ENCODE measurements at places on chromosomes 13 and 19.

GRCh38 chr19:35115177-35115951 is at the start of gene FXYD3:
TSS of gene FXYD3 (plus strand) at chr19:35115823. CDS start at chr19:35119377, 3,554 bp downstream.
- no peak for DNase-seq

GRCh38 chr13:45751885-45752284 is 49.8 kb downstream of the CBY2 start:
- no peak for DNase-seq

- no peak for DNase-seq
Measured at GRCh38 chr19:33233056-33233873, 7.6 kb upstream of the SLC7A10 start.

- no peak for DNase-seq
Measured at GRCh38 chr19:31671411-31672035, 322.3 kb upstream of the TSHZ3 start.

DNA sequence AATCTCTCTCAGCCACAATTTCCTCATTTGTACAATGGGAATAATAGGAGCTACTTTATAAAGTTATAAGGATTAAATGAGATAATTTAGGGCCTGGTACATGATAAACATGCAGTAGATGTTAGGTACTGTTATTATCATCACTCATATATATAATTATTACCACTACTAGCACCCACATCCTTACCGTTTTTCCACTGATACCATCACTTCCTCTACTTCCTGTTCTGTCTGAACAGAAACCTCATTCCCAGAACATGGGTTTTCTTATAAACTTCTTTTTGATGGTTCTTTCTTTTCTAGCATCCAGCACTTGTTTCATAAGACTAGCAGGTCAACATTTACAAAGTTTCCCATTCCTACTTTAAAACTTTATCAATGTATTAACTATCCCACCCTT is 6.3 kb downstream of the CDADC1 start:
- DNase-seq: no peak

DNA sequence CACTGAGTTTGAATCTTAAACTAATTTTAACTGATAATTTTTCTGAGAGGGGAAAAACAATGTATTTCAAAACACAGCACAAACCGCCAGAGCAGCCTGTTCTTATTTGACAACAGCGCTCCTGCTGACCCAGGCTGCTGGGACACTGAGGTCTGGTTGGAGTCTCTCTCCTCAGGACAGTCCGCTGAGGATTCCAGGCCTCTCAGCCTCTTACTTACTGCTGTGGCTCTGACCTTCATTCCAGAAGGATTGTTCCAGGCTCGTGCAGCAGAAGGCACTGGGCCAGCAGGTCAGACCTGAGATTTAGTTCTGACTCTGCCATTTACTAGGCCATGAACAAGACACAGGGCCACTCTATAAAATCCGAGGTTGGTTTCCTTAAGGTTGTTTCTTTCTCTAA is 393.6 kb downstream of the TDRD3 start:
- DNase-seq: no peak

DNA sequence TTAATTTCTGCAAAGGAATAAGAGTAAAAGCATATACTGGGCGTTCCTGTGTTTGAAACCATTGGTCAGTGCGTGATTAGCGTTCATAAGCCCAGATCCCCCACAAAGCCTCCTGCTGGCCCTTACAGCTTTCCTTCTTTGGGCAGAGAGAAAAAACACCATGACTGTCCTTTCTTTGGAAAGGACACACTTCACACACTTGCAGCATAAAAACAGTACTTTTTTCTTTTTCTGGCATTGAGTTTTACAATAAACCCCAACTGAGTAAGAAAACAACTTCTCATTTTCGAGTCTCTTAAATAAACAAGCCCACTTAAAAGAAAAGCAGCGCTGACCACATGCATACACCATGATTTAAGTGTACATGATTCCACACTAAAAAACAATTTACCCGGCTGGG is 35.8 kb downstream of the SMAD9 start:
- no peak for DNase-seq

GRCh38 chr19:29290853-29291252 is 77.9 kb upstream of the UQCRFS1 start:
- no peak for DNase-seq

DNA sequence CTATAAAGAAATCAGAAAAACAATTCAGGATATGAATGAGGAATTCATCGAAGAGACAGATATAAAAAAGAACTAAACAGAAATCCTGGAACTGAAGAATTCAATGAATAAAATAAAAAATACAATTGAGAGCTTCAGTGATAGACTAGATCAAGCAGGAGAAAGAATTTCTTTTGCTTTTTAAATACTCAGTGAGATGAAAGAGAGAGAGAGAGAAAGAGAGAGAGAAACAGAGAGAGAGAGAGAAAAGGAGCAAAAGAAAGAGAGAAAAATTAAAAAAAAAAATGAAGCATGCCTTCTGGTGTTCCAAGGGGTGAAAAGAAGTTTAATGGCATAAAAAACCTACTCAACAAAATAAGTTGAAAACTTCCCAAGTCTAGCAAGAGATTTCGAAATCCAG is 22.0 kb upstream of the SLC7A9 start:
- no peak for DNase-seq

DNA sequence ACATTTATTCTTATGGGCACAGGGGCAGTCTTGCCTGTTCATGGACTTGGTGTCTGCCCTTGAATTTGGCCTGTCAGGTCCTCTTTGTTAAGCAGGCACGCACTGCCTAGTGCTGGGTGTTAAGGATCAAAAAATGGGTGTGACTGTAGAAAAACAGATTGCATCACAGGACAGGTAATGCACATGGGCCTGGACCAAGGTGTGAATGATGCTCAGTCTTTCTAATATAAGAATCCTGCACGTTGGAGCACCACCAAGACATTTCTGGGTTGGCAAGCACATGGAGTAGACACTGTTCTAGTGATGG is 33.7 kb downstream of the GATAD2A start:
- DNase-seq: no peak

- no peak for DNase-seq
Measured at GRCh38 chr13:113802090-113802531, 43.1 kb downstream of the TMEM255B start.

DNA sequence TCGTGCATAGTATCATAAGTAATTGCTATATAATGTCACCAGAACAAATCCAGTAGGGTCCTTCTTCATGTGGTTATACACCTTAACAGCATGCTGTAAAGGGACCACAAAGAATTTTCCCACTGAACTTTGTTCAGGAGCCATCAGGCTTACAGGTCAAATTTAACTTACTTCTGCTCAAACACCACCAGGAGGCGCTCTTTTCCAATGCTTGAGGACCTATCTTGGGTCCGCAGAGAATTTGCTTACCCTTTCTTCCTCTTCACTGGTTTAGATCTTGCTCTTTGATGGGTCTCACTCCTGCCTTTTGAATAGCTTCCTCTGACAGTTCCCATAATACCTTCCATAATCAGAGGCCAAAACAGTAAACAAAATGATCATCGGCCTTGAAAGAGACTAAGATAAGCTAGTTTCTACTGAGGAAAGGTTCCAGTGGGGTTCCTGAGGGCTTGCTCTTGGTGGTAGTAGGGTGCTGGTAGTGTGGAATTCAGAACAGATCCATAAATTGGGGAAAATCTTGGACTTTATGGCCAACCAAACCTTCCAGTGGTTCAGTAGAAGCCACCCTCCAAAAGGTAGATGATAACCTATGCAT is 37.4 kb downstream of the SCGB2B2 start:
- DNase-seq: peak; percentile 35

- DNase-seq: no peak
Measured at GRCh38 chr19:407511-408440, 1.2 kb downstream of the C2CD4C start.

- no peak for DNase-seq
Measured at GRCh38 chr13:80100636-80101035, 240.3 kb downstream of the SPRY2 start.

All from CD4-positive, alpha-beta T cell treated with Interferon gamma for 1 hour (primary cell).